Fibroblast of skin of scalp (primary cell): ENCODE measurements at places on chromosomes 5 and 9.

DNA sequence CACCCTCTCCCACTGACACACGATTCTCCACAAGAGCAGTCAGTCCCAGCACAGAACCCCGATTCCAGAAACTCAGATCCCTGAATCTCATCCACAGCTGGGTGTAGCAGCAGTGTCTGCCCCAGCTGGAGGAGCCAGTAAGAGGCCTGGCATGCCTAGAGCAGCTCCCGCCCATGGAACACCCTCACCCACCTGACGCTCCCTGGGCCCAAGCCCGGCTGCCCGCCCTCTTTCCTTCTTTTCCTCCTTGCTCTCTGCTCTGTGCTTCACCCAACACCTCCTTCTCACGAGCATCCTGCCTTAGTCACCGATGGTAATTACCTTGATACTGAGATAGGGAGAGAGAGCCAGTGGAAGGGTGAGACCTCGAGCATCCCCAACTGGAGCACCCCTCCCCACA is 8.7 kb downstream of the PCDH1 start:
- no peak for DNase-seq

GRCh38 chr9:121637713-121638220 is 13.7 kb upstream of the DAB2IP start:
- peak; percentile 54 for DNase-seq

DNA sequence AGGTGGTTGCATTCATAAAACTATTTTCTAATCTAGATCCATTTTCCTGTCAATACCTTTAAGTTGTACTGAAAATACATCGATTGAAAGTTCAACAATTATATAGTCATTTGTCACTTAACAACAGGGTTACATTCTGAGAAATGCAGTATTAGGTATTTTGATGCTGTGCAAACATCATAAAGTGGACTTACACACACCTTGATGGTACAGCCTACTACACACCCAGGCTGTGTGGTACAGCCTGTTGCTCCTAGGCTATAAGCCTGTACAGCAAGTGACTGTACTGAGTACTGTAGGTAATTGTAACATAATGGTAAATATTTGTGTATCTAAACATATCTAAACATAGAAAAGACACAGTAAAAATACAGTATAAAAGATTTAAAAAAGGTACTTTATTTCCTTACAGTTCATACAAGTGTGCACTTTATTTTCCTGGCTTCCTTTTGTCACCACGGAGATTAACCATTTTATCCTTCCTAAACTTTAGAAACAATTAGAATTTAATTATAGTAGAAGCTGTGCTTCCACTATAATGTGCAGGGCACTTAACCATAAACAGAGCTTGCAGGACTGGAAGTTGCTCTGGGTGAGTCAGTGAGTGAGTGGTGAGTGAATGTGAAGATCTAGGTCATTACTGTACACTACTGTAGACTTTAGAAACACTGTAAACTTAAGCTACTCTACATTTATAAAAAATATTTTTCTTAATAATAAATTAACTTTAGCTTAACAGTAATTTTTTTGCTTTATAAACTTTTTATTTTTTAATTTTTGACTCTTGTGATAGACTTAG is 42.9 kb upstream of the MEF2C start:
- DNase-seq = peak; percentile 21

GRCh38 chr9:93255994-93256877 is 72.3 kb downstream of the WNK2 start:
- no peak for DNase-seq

DNA sequence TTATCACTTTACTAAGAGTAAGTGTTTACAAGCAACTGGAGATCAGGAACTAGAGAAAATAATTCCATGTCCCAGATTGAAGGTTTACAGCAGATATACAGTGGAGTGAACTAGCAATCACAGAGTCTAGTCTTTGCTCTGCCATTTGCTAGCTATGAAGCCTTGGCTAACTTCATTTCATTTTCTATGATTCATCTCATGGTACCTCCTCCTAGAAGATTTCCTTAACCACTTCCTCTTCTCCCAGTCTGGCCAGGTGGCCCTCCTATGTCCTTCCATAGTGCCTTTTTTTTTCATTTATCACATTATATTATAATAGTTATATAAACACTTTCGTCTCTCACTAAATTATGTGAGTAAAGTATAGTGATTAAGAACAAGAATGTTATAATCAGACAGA is 52.1 kb downstream of the GRIA1 start:
- DNase-seq = no peak

- no peak for DNase-seq
These were observed 42.3 kb downstream of the JADE2 start for GRCh38 chr5:134567641-134568336.

GRCh38 chr9:136889858-136890257 is 3.5 kb downstream of the TRAF2 start:
- DNase-seq = no peak

- peak; percentile 36 for DNase-seq
These were observed 639 bp downstream of the EHMT1 start for GRCh38 chr9:137619240-137620047.

GRCh38 chr5:178080056-178080455 is 33.3 kb upstream of the N4BP3 start:
- no peak for DNase-seq

DNA sequence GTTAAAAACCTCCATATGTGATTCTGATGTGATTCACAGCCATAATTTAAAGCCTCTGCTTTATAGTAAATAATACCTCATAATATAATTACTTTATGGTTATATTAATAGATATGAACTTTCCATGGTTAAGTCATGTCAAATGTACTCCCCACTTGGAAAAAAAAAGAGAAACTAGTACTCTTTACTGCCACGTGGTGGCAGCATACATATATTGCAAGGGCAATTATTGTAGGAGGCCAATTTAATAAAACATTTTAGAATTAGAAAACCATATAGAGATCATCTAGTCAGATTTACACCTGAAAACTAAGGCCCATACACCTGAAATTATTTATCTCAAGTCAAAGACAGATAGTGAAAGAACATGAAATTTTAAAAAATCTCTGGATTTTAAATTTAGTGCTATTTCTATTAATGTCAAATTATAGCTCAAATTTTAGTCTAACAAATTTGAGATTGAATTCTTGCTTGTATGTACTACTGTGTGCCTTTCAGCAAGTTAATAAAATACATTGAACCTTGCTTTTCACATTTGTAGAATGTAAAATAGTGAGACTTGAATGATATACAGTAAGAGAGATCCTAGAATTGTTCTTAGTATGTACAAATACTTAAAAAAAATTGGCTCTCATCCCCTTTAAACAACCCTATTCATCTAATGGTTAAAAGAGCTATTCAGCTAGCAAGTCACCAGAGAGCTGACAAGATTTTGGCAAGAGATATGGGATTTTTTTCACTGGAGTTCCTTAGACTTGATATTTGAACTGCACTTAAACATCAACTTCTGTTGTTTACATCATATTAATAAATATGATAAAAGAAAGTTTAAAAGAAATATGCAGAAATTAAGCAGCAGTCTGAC is 603.8 kb downstream of the TLE4 start:
- DNase-seq = peak; percentile 59

GRCh38 chr9:102479191-102479590 is 515.9 kb upstream of the CYLC2 start:
- peak; percentile 61 for DNase-seq

DNA sequence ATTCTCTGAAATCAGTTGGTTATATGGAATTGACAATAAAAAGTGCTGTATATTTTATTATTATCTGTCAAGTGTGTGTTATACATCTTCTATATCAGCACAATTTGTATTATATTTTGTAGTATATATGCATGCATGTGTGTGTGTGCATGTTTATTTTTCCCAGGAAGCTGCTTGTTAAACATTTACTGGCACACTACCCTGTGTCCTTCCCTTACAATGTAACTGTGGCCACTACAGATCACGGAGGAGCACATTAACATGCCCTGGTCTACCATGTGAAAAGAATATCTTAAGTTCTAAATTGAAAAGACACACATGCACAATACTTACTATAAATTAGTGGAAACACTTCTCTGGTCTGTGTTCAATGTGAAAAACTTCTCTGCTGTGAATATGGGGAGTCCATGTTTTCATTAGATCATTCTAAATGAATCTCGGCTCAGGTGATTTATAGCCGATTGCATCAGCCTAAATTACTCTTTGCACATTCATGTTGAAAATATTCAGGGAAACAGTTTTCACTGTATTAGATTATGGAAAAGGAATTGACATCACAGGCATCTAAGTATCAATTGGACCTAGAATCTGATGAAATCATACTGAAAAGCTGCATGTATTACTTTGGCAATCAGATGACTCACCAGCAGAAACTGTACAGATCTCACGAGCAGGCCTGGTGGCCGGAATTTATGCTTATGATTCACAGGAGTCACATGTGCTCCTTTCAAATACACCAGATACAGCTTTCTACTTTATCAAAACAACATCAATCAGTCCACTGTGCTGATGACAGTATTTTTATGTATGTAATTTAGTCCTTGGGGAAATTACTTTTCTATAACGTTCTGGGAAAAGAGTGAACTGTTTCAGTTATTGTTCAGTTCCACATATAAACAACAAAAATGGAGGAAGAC is 39.4 kb downstream of the LURAP1L start:
- DNase-seq = peak; percentile 100

- peak; percentile 92 for DNase-seq
These were observed 135.6 kb downstream of the LIFR start for GRCh38 chr5:38420691-38421390.

GRCh38 chr9:4939118-4939561 is 45.9 kb upstream of the JAK2 start:
- no peak for DNase-seq

DNA sequence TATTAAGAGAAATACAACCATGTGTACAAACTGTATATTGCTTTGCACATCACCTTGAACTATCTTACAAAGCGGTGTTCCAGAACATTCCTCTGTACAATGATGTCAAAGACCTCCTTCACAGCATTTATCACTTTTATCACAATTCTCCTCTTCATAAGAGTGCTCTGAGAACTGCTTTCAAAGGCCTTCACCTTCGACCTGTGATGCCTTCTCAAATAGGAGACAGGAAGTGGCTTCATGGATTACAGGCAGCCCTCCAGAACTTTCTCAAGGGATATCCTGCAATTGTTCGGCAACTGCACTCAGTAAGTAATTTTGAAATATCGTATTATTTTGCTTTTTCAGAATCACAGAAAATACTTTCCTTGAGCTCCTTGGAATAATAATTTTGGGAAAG is 68.0 kb upstream of the IL7R start:
- no peak for DNase-seq

DNA sequence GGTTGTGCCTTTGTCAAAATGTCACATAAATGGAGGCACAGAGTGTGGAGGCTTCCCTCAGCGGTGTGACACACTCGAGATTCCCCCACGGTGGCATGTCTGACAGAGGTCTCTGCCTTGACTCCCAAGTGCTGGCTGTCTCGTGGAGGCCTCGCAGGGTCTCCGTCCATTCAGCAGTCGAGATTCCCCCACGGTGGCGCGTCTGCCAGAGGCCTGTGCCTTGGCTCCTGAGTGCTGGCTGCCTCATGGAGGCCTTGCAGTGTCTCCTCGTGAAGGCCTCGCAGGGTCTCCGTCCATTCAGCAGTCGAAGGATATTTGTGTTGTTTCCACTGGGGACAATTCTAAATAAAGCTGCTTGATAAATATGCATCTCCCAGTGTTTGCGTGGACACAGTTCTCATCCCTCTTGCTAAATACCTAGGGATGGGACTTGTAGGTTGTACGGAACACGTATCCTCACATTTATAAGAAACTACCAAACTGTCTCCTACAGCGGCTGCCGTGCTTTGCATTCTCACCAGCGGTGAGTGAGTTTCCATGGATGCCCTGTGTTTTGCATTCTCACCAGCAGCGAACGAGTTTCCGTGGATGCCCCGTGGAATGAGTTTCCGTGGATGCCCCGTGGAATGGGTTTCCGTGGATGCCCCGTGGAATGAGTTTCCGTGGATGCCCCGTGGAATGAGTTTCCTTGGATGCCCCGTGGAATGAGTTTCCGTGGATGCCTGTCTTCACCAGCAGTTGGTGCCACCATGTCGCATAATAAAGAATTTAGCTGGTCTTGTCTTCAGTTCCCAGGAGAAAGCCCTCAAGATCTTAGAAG is 25.8 kb downstream of the PNPLA7 start:
- DNase-seq = no peak

- DNase-seq = no peak
These were observed 13.3 kb upstream of the ADCY2 start for GRCh38 chr5:7382588-7382987.

DNA sequence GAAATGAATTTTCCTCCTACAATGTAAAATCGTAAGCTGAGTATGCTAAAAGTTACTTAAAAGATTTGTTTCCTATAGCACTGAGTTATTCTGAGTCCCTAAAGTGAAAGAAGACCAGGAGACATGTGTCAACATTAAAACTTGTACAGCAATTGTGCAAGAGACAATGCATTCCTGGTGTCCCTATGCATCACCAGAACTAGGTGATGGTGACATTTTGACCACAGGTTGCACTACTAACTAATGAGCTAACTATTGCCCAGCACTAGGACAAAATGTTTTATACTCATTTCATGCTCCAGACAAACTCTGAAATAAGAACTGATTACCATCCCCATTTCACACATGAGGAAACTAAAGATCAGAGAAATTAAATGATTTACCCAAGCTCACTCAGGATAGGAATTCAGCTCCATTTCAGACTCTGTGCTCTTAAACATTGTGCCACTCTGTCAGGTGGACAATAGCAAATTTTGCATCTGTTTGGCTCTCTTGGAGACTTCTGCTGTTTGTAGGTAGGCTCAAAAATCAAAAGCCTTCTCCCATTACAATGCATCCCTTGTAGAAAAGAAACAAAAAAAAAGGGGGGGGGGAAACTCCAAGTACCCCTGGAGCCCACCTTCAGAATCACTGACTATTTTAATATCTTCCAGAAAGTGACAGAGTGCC is 269.2 kb downstream of the ACTL7B start:
- DNase-seq = peak; percentile 32

DNA sequence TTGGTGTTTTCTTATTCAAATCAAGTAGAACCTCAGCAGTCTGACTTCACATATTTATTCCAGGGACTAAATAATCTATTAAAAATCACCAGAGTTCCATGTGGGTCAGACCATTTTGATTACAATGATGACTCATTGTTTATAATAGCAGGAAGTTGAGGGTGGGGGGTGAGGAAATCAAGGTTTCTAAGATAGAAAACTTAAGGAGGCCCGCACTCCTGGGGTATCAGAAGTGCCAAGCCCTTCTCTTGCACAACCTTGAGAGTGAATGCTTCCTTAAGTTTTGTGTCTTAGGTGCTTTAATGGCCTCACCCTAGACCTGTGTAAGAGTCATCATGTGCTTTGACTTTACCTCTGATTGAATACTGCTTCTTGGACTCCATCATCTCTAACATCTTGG is 31.9 kb upstream of the NPR3 start:
- no peak for DNase-seq

DNA sequence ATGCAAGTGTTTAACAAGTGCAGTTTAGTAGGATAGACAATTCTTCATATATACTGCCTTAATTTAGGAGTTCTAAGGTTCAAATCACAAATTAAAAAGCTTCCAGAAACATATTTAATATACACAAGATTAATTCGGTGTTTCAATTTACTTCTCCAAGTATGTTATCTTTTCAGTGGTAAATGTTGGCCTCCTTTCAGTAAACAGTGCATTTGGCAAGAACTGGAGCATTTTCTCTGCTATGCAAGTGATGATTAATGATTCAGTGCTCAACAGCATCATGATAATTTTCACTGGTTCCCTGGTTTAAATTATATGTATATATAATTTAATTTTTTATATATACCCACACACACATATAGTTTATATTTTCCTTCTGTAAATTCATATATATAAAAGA is 541.7 kb downstream of the EFNA5 start:
- DNase-seq = peak; percentile 76

- no peak for DNase-seq
These were observed 6.9 kb downstream of the CCL19 start for GRCh38 chr9:34684145-34684544.
